Esophagus squamous epithelium (tissue), 5 donors: ENCODE measurements at places on chromosomes 6 and 20.

GRCh38 chr6:99287523-99287922, 62.0 kb downstream of the FAXC start:
- DNase-seq = no peak

DNA sequence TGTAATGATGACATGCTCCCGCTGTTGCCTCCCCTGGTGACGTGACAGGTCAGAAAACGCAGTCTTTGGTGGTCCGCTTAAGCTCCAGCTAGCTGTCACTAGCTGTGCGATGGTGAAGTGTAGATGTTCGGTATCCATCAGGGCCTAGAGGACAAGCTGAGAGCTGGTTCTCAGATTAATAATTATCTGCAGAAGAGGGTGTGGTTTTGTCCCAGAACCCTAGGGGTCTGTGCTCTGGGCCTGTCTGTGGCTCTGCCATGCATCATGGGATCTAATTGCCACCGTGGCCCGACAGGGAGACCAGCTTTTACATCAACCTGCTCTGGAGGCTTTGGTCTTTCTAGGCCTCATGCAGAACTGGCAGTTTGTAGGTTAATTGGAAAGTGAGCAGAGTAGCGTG, 34.1 kb downstream of the ERMARD start:
- DNase-seq = no peak

DNA sequence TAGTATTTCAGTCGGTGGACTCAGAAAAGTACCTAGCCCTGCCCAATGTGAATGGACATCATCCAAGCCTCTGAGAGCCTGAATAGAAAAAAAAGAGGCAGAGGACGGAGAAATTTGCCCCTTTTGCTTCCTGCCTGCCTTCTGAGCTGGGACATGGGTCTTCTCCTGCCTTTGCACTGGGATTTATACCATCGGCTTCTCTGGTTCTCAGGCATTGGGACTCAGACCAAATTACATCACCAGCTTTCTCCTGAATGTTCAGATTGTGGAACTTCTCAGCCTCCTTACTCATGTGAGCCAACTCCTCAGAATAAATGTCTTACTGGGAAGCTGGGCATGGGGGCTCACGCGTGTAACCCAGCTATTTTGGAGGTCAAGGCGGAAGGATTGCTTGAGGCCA, 19.8 kb downstream of the KCNB1 start:
- DNase-seq = no peak

GRCh38 chr6:49721297-49721696, 8.0 kb upstream of the CRISP2 start:
- no peak for DNase-seq

GRCh38 chr6:131317516-131317915, 182.2 kb downstream of the AKAP7 start:
- no peak for DNase-seq

- no peak for DNase-seq
These were observed 17.9 kb downstream of the RPF2 start for GRCh38 chr6:110999634-111000270.

- DNase-seq = no peak
These were observed 579.6 kb downstream of the PTPRT start for GRCh38 chr20:42610070-42610469.

GRCh38 chr6:110544472-110544871, 68.1 kb upstream of the SLC22A16 start:
- no peak for DNase-seq

DNA sequence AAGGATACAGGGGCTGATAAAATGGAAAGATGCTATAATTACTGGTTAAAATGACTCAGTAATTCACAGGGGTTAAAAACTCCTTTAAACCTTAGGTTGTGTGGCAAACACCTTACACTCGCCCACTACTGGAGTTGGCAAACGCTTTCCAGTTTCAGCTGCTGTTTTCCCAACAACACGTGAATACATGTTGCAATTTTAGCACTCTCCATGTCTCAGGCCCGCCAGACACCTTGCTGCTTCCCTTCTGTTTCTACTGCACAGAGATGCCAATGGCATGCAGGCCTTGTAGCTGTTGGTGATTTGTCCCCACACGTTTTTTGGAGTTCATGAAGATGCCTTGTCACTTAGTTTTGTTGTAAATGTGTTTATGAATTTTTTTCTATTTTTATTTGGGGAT, 5.3 kb upstream of the TTPAL start:
- no peak for DNase-seq

DNA sequence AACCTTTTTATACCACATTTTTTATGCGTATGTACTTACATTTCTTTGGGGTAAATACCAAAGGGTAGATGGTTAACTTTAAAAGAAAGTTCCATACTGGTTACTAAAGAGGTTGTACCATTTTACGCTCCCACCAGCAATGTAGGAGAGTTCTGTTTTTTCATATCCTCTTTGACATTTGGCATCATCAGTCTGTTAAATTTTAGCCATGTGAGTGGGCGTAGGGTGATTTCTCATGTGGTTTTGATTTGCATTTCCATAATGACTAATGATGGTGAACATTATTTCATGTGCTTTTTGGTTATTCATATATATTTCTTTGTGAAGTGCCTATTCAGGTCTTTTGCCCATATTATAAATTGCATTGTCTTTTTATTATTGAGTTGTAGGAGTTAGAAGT, 194.2 kb downstream of the PRL start:
- no peak for DNase-seq
